Activated CD4-positive, alpha-beta memory T cell treated with anti-CD3 and anti-CD28 coated beads for 36 hours (primary cell): ENCODE measurements at places on chromosomes 3 and 15. TPM values are rescaled to one million over a fixed set of nuclear protein-coding genes. Genes with fewer than 3 reads are reported as not detected.

C3orf49 gene
- not detected for total RNA-seq

GRCh38 chr3:20073068-20073467 is 32.8 kb downstream of the KAT2B start:
- H3K27me3 ChIP-seq: no peaks in the 10 kb centered on the region
- no peak for DNase-seq
- peaks cover 31% of the 10 kb centered on the region for H3K4me1 ChIP-seq

DNA sequence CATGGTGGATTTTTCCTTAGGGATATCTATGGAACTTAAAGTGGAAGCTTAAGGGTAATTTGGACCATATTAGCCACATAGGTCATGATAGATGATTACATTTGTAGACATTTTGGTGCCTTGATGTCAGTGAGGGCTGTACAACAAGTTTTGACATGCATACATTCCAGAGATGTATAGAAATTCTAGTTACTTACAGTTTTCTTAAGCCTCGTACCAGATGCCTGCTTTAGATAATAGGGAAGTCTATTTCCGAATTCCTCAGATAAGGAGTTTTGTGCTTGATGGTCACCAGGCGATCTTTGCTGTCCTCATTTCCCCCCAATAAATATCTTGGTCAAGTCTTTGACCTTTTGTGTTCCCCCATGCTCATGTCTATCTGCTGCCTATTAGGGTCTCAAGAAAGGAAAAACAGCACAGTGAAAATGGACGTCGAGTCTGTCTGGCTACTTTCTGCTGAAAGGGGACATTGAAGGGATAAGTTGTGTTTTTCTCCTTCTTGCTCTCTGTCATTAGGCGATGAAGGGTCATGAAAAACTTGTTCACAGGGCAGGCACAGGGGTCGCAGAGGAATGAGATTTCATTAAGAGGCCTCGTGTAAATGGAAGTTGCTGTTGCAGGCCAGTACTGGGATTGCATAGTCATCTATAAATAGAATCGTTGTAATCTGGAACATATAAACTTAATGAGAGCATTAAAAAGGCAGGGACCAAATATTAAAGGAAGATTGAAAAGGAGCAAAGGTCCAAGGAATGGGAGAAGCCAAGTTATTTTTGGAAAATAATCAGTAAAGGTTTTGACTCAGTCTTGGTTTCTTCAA is 20.0 kb upstream of the SENP7 start:
- peaks cover 34% of the 10 kb centered on the region for H3K4me1 ChIP-seq
- no peaks in the 10 kb centered on the region for H3K36me3 ChIP-seq
- no peak for DNase-seq
- H3K27ac ChIP-seq: no peak overlapping the region
- H3K27me3 ChIP-seq: no peaks in the 10 kb centered on the region

DNA sequence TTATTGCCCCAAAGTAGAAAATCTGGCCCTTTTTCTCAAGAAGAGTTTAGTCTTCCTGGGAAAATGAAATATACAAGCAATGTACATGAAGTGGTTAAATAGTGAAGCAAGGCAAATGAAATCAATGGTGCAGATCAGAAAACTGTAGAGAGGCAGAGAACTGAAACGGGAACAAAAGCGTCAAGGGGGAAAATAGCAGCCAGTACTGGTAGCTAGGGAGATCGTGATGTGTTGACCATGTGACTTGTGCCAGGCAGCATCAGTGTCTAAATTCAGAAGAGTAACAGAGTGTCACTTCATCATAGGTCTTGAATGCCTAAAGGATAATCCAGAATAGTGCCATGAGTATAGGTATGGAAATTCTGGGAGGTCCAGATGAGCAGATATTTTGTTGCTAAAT is 163.1 kb downstream of the CHL1 start:
- no peaks in the 10 kb centered on the region for H3K4me1 ChIP-seq
- no peak overlapping the region for H3K4me3 ChIP-seq
- no peak overlapping the region for H3K27ac ChIP-seq
- DNase-seq: no peak
